Stimulated activated CD8-positive, alpha-beta memory T cell treated with anti-CD3 and anti-CD28 coated beads, Interleukin-7, amount 100 ng/mL, for 1 hour (primary cell): ENCODE measurements at places on chromosomes 6 and 20.
A peak's percentile ranks its signal among the peaks of the same experiment; 100 is the strongest.

DNA sequence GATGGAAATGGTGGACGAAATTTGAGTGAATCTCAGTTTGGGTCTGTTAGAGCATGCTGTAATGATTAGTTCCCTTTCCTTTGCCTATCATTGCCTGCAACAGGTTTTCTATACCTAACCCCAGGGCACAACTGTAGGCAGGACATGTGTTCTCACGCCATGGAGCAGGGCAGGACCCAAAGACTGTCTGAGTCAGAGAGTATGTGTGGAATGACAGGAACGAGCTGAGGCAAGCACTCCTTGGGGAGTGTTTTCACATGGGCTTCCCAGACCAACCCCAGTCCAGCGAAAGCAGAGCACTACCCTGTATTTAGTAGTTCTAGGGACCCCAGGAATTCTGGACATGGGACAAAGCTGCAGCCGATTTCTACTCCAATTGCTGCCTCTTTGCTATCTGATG, 234.2 kb downstream of the HACE1 start:
- DNase-seq: no peak

- no peak for DNase-seq
Observed at GRCh38 chr20:37986044-37986858, 47.0 kb downstream of the TTI1 start.

GRCh38 chr6:143279385-143279784, 171.1 kb downstream of the ADAT2 start:
- no peak for DNase-seq

- no peak for DNase-seq
Observed at GRCh38 chr6:135063926-135064325, 9.3 kb upstream of the HBS1L start.

GRCh38 chr6:127854009-127854408, 46.8 kb downstream of the THEMIS start:
- no peak for DNase-seq

DNA sequence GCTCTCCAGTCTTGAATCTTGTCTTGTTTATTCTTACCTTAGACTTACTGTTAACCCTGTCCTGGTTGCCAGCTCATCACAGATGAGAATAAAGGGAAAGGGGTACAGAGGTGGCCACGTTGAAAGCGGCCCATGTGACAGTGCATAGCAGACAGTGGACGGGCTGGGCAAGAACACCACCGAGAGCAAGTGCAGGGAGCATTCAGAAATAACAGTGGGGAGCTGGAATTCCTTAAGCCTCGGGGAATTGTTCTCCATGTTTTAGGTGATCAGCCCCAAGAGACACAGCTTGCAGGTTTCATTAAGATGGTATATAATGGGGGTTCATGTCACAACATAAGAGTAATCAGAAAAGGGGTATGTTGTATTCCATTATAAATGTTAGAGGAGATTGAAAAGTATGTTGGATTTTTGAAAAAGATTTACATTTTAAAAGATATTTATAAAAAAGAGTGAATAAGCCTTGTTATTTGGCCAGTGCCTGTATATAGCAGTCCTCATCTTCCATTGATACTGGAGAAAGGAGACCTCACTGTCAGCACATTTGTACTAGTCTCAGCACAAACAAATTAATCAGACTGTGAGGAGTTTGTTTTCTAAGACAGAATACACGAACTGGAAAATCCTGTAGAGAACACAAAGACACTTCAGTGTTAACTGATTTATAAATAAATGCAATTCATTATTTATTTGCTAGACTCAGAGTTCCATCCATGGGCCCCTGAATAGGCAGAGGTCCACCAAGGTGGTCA, 35.4 kb downstream of the VAPB start:
- DNase-seq: no peak

- DNase-seq: no peak
Observed at GRCh38 chr6:26383624-26384417, 913 bp downstream of the BTN2A2 start.

DNA sequence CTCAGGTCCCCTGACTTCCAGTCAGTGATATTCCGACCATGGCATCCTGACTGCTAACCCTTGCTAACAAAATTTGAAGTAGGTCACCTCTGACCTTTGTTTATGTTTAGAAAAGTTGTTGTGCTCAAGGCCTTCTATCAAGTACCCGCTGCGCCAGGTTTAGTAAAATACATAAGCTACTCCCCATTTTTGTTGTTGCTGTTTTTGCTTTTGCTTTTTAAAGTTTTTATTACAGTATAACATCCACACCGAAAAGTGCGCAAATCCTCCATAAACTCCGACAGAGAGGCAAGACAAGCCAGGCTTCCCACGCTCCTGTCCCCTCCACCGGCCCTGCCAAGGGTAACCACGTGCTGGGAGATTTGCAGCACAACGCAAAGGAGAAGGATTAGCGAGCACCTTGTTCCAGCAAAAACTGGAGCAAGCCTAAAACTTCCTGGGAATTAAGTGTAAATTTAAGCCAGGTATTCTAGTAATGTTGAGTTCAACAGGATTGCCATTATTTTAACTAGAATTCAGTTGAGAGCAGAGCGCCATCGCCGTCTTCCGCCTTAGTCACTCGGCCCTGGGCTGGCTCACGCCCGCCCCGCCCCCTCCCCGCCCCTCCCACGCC, 17.8 kb upstream of the HMGN4 start:
- DNase-seq: no peak

GRCh38 chr20:29408034-29408695, 1849.3 kb upstream of the DEFB115 start:
- no peak for DNase-seq

GRCh38 chr6:23826572-23826971, 299.4 kb upstream of the NRSN1 start:
- DNase-seq: no peak

DNA sequence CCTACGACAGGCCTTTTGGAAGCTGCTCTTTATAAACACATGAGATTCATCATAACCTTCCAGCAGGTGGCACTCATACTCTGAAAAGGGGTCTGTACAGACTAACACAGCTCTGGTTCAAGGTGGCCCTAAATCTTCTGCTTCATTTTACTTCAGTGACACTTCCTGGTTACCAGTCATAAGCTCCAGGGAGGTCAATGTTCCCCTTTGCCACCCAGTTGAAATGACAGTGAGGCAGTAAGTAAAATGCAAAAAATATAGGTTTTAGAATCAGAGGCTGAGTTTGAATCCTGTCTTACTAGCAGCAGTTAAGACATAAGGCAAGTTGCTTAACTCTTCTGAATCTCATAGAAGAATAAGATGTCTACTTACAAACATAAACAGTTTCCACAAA, 132.8 kb downstream of the CDK19 start:
- DNase-seq: no peak

- no peak for DNase-seq
Observed at GRCh38 chr6:151240036-151240685, 394 bp downstream of the AKAP12 start.

DNA sequence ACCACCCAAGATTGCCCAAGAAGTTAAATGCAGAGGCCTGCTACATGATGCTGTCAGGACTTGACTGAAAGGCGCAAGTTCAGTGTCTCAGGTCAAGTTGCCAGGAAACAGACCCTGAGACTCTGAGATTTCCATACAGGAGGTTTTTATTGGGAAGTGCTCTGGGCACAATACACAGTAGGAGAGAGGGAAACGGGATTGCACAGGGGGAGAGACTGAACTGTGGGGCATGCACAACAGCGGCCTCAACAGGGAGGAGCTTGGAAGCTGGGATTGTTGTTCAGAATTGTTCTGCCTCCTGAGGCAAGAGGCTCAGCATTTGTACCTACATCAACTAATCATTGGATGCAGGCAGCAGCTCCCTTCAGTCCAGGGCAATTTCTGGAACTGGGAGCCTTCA, 6.7 kb downstream of the STX11 start:
- no peak for DNase-seq

DNA sequence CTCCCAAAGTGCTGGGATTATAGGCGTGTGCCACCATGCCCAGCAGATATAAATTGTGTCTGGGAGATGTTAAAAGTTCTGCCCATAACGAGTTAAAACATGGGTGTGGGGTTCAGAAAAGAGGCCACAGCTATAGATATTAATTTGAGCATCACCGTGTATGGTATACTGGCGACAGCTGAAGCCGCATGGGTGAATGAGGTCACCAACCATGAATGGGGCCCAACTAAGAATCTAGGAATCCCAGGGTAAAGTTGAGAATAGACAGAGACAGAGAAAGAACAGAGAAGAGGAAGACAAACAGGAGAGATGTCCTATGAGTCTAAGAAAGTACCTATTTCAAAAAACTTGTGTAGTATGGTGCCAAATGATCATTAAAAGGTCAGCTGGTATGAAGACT, 50.9 kb downstream of the ILRUN start:
- DNase-seq: no peak

- no peak for DNase-seq
Observed at GRCh38 chr20:36130390-36130789, 24.1 kb upstream of the EPB41L1 start.

DNA sequence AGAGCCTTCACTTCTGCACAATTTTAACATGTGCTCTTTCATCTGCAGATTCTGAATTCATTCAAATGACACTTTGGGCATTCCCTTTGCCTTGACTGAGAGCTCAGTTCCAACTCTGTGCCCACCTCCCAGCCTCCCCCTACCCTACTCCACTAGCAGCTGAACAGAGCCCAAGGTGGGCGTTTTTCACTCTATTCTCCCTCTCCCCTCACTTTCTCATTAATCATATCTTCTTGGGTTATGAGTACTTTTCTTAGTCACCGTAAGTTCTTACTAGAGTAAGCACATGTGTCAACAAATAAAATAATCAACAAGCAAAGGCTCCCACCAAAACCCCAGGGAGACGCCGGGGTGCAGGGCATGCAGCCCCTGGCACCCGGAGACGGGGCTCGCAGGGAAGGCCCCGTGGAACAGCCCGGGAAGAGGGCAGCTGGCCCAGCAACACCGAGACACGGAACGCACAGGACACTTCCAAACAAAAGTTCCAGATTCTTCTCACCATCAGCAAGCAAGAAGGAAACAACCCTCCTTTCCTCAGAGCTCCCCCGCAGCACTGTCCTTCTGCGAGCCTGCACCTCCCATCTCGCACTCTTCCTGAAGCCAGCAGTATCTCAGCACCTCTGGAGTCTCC, 34.1 kb downstream of the TAF4 start:
- DNase-seq: no peak

- peak; percentile 67 for DNase-seq
Observed at GRCh38 chr6:157221049-157221816, 102.1 kb downstream of the TMEM242 start.

GRCh38 chr6:136716917-136717715, 75.2 kb downstream of the MAP3K5 start:
- DNase-seq: no peak

DNA sequence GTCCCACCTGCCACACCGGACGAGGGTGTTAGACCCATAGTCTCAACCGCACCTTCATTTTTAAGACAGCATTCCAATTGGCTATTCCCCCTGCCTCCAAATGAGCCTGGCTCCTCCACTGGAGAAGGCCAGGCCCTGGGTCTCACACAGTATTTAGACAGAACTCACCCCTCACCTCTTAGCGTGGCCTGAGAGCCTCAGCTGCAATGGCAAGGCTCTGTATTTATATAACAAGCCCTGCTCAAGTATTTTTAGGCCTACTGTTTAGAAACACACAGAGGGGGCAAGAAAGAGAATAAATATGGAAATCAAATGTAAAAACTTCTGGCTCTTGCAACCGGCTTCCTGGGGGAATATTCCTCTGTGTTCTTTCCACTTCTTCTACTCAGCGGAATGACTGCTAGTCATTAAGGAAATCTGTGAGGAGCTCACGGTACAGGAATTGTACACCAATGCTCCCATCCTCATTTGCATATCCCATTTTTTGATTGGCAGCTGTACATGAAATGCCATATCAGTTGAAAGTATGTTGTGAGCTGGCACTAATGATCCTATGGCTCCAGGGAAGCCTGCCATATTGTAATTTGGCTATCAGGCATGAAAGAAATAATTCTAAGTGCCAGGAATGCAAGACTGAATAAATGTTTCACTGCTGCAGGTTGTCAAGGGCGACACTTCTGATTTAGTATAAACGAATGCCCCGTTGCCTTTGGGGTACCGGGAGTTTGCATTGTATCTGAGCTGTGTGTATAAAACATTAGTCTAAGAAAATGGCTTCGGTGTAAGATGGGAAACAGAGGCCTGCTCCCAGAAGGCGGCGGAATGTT, 207.5 kb downstream of the ZNF217 start:
- DNase-seq: no peak

DNA sequence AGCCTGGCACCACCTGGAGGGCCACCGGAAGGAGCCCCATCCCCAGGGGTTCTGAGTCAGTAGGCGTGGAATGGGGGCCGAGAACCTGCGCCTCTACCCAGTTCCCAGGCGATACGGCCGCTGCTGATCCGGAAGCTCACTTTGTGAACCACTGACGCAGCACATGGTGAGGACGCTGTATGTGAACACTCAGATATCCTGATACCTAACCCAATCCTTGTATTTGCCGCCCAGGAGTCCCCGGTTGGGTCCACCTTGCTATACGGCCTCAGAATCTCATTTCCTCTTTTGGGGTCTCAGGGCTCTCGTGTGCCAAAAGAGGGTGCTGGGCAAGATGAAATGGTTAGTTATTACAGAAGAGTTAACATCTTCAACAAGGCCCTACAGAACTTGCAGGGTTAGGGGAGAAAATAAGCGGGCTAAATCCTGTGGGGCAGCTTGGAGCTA, 604 bp upstream of the RAB5IF start:
- peak; percentile 31 for DNase-seq

DNA sequence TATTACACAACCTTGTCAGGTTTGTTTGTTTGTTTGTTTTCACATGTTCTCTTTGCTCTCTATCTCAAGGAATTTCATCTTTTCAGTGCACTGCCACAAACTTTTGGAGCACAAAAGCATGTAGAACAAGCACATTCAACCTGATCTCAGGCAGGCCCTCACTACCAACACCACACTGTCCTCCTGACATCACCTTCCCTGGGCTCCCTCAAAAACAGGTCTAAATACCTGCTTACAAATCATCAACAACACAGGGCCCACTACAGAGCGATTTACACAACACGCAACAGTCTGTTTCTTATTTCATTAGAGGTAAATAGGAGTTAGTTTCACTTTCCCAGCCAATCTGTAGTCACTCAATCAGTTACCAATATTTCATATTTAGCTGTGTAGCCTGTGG, 241.4 kb downstream of the EPHA7 start:
- DNase-seq: no peak

DNA sequence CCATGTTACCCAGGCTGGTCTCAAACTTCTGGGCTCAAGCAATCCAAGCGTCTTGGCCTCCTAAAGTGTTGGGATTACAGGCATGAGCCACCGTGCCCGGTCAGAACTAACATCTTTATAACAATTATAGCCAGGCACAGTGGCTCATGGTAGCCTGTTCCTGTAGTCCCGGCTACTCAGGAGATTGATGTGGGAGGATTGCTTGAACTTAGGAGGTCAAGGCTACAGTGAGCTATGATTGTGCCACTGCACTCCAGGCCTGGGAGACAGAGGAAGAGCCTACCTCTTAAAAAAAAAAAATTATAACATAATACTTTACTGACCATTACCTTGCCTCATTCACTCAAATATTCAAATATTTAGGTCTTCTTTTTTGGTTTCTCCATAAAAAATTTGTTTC, 16.8 kb upstream of the MYMX start:
- DNase-seq: no peak

- no peak for DNase-seq
Observed at GRCh38 chr6:95629551-95629950, 52.2 kb downstream of the MANEA start.

- DNase-seq: no peak
Observed at GRCh38 chr6:118012944-118013343, 105.9 kb downstream of the SLC35F1 start.
